ENCODE measurements at places on chromosomes 11 and 22.

GRCh38 chr22:23243006-23243573 is 62.8 kb downstream of the BCR start:
- DNase-seq, result no peak

DNA sequence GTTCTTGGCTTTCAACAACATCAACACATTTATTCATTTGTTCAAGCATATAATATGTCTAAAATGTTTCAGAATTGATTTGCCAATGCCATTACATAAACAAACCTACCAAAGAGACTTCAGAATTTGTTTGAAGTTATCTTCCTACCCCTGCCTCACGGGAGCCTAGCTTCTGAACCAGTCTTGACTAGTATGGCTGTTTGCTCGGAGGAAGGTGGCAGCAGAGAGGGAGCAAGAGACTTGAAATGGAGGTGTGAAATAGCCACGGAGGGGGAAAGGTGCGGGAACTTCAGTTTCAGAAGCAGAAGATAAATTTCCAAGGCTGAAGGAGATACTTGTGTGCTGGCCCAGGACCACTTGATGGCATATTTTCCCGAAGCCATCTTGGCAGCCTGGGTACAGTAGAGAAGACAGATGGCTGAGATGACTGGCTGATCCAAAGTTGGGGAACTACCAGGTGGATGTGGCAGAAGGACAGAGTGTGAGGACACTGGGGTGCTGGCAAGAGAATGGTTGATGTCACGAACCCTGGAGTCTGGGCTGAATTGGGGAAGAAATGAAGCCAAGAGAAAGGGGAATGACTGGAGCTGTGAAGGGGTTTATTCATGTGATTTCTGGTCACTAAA is 14.0 kb upstream of the MTCH2 start:
- no peak for DNase-seq

DNA sequence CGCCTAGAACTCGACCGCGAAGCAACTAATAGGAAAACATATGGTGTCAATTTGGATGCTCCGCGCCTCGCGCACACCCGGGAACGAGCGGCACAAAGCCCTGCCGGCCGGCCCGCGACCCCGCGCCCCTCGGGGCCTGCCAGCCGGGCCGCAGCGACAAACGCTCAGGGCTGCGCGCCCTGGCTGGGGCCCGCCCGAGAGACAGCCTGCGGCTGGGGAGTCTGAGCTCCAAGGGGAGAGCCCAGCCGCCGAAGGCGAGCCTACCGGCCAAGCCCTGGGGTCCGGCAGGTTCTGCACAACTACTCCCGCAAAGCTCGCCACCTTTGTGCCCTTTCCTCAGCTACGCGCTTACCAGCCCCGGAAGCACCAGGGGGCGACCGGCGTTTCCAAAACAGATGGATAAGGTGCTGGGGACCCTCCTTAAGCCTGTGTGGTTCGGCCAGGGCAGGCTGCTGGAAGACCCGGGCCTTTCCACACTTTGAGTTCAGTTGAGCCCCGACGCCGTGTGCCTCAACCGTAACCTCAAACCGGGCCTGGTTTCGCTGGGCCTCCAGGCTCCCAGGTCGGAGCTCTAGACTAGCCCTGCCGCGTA is 6.0 kb downstream of the PAX6 start:
- DNase-seq, result no peak

- DNase-seq, result peak; percentile 60
Observed at GRCh38 chr22:19962246-19962908, 20.8 kb upstream of the TXNRD2 start.

DNA sequence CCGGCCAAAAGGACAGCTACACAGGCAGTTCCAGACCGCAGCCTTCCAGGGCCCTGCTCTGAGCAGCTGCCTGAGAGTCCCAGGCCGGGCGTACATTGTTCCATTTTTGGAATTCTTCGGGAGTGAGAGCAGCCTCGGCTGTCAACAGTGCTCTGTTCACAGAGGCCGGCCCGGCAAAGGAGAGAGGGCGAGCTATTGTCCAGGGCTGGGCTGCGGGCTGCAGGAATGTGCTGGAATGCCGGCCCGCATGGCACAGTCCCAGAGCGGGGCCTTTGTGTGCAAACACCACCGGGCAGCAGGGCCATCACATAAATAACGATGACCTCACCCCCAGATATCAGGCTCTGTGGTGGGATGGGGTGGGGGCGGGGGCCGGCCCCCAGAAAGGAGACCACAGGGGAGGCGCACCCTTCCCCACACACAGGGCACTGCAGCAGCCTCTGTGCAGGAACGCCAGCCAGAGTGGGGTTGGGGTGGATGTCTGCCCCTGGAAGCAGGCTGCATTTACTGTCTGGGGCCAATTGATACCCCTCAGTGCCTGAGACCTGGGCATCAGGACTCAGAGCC is 15.8 kb downstream of the LINC01488 start:
- DNase-seq, result no peak

DNA sequence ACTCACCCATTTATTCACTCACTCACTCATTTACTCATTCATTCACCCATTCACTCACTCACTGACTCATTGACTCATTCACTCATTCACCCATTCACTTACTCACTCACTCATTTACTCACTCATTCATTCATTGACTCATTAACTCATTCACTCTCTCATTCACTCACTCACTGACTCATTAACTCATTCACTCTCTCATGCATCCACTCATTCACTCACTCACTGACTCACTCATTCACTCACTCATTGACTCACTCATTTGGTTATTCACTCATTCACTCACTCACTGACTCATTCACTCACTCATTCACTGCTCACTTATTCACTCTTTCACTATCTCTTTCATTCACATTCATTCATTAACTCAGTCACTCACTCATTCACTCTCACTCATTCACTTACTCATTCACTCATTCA is 2.5 kb upstream of the MUC5AC start:
- no peak for DNase-seq

DNA sequence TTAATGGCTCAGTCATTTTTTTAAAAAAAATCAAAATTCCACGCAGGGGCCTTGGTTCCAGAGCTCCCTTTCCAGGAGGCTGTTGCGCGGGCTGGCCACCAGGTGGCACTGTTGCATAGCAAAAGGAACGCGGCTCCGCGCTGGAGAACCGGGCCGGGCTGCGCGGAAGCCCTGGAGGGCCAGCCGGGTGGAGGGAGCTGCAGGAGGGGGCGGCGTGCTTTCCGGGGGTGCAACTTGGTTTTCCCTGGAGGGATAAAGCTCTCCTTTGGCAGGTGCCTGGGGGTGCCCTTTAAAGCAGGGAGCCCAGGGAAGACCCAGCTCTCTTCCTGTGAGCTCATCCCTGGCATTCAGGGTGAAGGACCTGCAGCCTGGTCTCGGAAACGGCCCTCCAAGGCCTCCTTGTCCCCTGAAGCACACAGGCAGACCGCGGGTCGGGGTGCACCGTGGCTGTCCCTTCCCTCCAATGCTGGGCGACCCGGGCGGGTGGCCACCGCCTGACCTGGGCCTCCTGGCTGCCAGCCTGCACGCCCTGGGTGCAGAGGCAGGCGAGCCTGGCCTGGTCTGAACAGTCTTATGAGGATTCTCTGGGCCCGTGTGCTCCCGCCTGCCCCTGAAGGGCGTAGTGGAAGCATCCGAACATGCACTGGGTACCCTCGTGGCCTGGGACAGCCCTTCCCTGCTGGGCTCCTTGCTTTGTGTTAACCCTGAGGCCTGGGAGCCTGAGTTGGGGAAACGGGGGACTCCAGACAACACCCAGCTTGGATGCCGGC is 23.4 kb downstream of the KRTAP5-5 start:
- DNase-seq, result peak; percentile 67

GRCh38 chr11:96263238-96263763 is 79.7 kb downstream of the MAML2 start:
- DNase-seq, result no peak

- DNase-seq, result peak; percentile 57
Observed at GRCh38 chr11:86671531-86672006, 847 bp downstream of the ME3 start.

DNA sequence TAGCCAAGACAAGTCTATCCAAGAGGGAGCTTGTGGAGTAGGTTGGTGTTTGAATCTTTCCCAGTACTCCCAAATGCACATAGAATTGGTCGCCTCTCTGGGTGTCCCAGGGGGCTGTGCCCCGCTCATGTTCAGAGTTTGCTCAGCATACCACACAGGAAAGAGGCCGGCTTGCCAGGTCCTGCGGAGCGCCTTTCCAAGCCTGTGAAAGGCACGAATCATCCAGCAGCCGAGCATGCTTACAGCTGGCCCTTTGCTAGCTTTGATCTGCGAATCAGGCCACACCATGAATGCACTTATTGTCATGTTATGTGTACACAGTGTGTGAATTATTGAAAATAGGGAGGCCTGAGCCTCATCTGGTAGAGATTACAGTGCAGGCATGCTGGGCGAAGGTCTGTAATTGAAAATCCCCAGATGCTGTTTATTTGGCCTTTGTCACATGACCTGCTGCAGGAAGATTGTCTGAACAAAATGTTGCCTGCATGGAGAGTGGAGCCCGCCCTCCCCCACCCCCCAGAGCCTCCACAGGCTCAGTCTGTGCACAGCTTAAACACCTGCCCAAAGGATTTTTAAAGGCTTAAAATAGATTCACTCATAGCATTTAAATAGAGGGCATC is 163.3 kb upstream of the RASSF10 start:
- DNase-seq, result peak; percentile 93

- no peak for DNase-seq
Observed at GRCh38 chr11:132719684-132720083, 812.6 kb downstream of the OPCML start.

DNA sequence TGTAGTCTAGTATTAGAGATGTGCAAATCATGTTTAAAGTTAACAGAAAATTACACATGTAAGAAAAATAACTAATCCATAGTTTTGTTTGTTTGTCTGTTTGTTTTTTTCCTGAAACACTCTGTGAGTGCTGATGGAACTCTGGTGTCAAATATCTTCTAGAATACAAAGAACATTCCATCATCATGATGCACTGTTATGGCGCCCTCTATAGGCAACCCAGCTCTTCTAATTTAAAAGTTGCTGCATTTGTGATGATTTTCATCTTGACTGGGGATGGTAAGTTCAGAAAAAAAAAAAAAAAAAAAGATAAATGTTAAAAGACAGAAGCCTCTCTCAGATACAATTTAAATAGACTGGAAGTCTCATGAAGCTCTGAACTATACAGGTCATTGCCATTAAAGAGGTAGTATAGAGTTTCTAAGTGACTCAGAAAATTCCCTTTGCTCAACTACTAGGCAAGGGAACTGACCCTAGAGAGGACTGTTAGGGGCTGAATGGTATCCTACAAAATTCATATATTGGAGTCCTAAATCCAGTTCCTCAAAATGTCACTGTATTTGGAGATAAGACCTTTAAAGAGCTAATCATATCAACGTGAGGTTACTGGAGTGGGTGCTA is 597.2 kb upstream of the ANO3 start:
- DNase-seq, result no peak

- no peak for DNase-seq
Observed at GRCh38 chr11:48013269-48013901, 33.0 kb downstream of the PTPRJ start.

DNA sequence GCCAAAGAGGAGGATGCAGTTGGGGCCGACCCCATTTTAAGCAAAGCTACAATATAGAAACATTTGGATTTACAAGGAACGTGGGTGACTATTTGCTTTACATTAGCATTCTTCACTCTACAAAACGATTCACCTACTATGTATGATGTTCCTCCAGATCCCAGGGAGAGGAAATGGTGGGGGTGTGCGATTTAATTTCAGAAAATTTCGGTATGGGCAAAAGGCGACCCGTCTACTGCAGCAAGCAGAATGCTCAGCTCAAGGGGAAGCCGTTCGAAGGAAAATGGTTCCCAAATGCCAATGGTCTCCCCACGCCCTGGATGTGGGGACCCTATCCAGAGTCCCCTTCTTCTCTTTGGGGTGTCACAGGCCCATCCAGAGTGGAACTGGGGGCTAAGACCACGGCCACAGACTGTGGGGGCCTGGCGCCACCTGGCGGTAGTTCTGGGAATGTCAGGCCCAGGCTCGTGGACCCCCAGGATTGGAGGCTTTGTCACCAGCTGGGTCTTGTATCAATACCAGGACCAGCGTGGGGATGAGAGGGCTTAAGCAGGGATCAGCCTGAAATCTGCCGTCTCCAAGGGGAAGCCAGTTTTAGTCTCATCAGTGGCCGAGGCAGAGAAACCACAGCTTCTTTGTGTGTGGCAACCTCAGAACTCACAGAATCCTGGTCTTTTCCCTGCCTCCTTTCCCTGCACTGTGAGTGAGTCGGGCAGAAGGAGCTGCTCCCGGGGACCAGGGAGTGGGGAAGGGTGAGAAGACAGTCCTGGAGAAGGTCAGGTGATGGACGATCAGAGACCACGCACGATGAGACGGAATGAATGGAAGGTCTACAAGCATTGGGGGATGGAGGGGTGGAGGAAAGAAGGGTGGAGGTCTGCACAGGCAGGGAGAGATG is 8.4 kb downstream of the LRRC10B start:
- DNase-seq, result no peak

- DNase-seq, result peak; percentile 48
Observed at GRCh38 chr11:18986744-18987143, 47.5 kb upstream of the MRGPRX1 start.

DNA sequence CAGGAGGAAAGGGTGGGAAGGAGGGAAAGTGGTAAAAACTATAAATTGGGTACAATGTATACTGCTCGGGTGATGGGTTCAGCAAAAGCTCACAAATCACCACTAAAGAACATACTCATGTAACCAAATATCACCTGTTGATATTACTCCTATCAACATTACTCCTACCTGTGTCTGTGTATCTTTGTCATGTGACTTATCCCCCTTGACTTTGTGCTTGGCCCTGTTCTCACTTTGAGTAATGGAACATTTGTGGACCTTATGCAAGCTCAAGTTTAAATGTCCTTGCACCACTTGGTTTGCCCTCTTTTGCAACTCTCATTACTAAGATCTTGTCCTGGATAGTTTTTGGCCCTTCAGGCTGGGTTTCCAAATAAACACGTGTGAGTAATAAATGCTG is 39.0 kb downstream of the ZNF280B start:
- DNase-seq, result no peak

GRCh38 chr11:66749091-66749490 is 20.1 kb upstream of the SPTBN2 start:
- peak; percentile 22 for DNase-seq

- DNase-seq, result no peak
Observed at GRCh38 chr22:37309211-37310074, 27.1 kb downstream of the CYTH4 start.

DNA sequence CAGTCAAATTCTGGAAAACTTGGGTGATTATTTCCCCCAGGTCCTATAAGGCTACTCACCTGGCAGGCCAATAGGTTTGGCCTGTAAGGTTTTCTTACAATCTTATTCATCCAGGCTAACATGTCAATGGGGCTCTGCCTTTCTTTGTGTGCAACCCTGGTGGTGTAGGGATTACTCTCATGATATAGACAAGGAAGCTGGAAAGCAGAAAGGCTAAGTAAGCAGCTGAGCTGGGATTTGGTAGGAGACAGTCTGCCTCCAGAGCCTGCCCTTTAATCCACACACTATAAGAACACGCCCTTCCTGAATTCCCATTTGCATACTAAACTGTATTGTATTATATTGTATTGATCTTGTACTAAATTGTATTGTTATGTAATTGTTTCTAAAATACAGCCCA is 373.3 kb upstream of the CCDC90B start:
- no peak for DNase-seq
